Cerebellum (tissue), 4 donors: ENCODE measurements at places on chromosomes 7 and 10. TPM values are rescaled to one million over a fixed set of nuclear protein-coding genes. Genes with fewer than 3 reads are reported as not detected.

The CCL24 gene
- total RNA-seq, result not detected

The ZNF33B gene
- total RNA-seq, result 50.5 TPM

DNA sequence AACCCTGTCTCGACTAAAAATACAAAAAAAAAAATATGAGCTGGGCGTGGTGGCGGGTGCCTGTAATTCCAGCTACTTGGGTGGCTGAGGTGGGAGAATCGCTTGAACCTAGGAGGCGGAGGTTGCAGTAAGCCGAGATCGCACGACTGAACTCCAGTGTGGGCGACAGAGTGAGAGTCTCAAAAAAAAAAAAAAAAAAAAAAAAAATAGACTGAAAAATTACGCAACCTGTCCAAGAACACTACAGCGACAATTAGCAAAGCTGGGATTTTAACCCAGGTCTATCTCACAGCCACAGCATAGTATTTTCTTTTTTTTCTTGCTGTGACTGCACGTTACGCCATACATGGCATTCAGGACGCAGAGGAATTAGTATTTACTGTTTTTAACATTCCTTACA, 1.1 kb upstream of the RABGEF1 start:
- DNase-seq, result no peak

DNA sequence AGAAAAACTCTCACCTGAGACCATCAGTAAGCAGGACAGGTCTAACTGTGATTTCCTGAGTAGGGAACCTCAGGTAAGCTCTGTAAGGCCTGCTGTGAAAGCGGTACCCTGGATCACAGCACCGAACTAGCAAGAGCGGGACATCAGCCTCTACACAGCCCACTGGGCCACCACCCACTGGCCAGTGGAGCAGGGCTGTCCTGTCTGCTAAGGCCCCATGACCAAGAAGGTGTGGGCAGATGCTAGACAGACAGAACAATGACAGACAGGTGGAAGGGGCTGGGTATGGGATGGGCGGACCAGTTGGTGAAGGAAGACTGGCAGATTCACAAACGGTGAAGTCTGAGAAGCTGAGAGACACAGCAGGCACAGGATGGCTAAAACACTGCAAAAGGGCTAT, 79.4 kb upstream of the DDC start:
- no peak for DNase-seq

- DNase-seq, result no peak
Observed at GRCh38 chr7:140229101-140229525, 52.3 kb upstream of the KDM7A start.

The ITPRID1 gene
- 0.27 TPM for total RNA-seq

GRCh38 chr7:39883812-39884390, 66.2 kb upstream of the CDK13 start:
- DNase-seq, result no peak

DNA sequence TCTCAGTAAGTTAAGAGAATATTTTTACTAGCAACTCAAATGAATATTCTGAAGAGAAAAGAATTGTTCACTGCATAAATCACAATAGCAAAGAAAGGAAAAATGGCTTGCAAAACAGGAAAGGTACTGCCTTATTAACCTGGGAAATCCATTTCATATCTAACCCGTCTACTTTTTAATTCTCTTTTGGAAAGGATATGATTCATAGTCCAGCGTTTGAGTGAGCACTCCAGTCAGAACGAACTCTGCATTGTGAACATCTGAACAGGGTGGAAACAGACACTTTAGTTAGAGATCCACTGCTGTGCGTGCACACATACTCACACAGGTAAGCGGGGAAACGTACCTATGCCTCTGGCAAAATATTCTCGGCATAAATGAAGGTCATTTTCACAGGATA, 56.8 kb downstream of the PAXIP1 start:
- no peak for DNase-seq
